ENCODE measurements at places on chromosomes 7 and 10.
A peak's percentile ranks its signal among the peaks of the same experiment; 100 is the strongest.

GRCh38 chr10:26251925-26252324 lies 35.4 kb downstream of the GAD2 start:
- no peak for DNase-seq

DNA sequence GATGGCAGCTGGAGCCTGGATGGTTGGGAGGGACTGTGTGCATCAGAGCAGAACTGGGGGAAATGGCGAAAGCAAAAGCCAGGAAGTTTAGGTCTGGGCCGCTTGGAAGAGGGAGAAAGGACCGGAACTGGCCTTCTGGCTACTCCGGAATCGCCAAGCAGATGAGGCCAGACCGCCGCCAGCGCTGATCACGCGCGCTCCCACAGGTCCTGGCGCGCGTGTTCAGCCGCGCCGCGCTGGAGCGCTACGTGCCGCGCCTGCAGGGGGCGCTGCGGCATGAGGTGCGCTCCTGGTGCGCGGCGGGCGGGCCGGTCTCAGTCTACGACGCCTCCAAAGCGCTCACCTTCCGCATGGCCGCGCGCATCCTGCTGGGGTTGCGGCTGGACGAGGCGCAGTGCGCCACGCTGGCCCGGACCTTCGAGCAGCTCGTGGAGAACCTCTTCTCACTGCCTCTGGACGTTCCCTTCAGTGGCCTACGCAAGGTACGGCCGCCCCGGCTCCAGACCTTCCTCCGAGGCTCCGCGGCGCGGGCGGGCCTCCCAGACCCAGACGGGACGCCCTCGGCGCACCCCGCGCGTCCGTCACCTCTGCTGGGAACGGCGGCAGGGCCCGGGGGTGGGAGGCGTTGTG lies 2.0 kb downstream of the CYP26C1 start:
- DNase-seq: no peak

GRCh38 chr10:44301781-44302355 lies 83.0 kb downstream of the CXCL12 start:
- no peak for DNase-seq

GRCh38 chr7:157006205-157006747 lies 4.2 kb downstream of the MNX1 start:
- DNase-seq: no peak

- DNase-seq: no peak
These were observed 104.3 kb downstream of the TRIM24 start for GRCh38 chr7:138564365-138564764.

DNA sequence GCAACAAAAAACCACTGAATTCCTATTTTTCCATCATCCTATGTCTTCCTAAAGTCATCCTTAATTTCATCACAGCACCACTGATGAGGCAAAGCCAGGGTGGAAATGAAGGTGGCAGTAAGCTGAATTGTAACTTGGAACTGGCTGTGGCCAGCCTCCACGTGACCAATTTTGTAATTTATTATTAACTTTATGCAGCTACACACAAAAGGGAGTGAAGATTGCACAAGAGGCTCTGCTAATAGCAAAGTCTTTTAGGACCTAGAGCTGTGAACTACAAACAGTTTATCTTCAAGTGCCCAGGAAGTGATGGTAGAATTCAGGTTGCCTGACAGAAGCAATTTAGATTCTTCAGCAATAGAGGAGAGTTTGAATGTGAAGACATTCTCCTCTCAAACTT lies 176.4 kb downstream of the CCDC71L start:
- no peak for DNase-seq

DNA sequence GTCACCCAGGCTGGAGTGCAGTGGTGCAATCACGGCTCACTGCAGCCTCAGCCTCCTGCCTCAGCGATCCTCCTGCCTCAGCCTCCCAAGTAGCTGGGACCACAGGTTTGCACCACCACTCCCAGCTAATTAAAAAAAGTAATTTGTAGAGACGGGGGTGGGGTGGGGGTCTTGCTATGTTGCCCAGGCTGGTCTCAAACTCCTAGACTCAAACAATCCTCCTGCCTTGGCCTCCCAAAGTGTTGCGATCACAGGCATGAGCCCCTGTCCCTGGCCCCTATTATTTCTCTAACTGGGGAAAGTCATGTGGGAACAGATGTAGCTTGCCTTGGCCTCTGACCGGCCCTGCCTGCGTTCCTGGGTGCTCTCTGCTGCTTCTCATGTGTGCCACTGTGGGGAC lies 178.7 kb downstream of the RNF216 start:
- no peak for DNase-seq

GRCh38 chr10:1932692-1933094 lies 195.4 kb upstream of the ADARB2 start:
- no peak for DNase-seq

- DNase-seq: peak; percentile 57
These were observed 296.5 kb downstream of the SORCS3 start for GRCh38 chr10:104937567-104937966.

GRCh38 chr7:86904949-86905834 lies 154.3 kb downstream of the ELAPOR2 start:
- DNase-seq: no peak

DNA sequence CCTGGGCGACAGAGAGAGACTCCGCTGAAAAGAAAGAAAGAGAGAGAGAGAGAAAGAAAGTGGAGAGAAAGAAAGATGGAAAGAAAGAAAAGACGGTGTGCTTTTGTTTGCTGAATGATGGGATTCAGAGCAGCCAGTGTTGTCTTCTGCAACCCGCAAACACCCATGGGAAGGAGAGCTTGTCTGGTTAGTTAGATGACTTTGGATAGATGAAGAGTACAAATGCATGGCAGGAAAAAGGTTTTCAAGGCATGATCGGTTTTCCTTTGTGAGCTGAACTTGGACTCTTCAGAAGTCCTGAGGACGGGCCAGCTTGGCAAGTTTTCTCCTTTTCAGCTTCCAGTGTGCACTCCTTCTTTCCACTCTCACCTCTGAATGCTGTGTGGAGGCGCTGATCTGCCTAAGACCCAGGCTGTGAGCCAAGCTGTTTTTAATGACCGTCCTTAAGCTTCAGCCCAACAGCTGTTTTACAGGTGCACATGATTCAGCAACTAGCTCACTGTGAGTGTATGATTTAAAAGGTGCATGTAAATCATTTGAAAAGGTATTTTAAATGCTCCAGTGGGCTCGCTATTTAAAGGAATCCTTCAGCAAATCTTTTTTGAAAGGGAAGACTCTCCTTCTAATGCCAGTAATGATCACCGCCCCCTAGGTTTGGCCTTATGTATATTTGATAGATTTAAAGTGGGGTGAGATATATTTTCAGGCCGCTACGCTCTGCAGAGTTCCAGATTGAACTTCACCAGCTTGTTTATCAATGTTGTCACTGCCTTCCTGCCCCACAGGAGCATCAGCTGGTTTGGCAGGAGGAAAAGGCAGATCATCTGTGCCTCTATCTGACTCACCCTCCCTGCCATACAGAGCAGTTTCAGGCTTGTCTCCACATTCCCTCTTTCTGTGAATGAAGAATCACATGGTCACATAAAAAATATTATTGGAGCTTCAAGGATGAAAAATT lies 115.0 kb downstream of the PLXDC2 start:
- no peak for DNase-seq

GRCh38 chr7:40646717-40647116 lies 511.9 kb downstream of the SUGCT start:
- no peak for DNase-seq

DNA sequence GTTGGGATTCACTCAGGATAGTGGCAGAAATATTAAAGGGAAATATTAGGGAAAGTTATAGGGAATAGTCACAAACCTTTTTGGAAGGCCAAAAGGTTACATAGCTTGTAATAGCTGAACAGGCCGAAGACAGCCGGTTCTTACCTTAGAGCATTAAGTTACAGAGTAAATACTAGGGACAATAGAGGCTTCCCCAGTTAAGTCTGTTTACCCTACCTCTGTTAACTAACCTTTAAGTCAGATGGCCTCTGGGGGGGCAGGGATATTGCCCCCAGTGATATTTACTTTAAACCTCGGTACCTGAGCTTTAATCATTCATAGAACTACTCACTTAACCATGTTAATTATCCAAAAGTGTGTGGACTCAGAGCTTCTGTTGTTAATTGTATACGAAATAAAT lies 7.4 kb downstream of the POLR1F start:
- DNase-seq: no peak

- DNase-seq: no peak
These were observed 15.9 kb downstream of the GSTO2 start for GRCh38 chr10:104284846-104285245.

- no peak for DNase-seq
These were observed 597.3 kb downstream of the PTPRN2 start for GRCh38 chr7:157990226-157990880.

DNA sequence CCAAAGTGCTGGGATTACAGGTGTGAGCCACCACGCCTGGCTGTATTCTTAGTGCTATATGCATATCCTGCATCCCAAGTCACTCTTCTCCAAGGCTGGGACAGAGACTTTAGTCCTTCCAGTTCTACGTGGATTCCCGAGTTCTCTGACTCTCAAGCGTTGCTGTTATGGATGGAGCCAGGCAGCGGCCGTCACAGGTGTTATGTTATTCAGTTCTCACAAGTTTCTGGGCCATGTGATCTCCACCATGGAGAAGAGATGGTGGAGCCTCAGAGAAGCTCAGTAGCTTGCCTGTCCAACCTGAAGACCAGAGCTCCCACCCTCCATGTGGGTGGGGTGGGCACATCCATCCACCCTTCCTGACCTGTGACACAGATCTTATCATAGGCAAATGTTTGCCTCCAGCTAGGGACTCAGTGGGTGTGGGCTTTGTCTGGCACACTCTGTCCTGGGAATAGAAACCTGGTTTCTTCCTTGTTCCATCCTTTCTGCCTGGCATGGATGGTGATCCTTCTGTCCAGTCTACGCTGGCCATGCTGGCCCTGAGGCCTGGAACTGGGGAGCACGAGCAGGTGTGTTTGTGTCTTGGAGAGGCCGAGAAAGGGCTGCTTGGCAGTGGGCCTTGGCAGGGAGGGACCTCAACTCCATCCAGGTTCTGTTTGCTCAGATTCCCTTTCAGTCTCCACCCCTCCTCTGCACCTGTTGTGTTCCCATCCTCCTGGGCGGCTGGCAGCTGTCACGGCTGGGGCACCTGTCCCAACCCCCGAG lies 55.3 kb downstream of the NEURL1 start:
- no peak for DNase-seq

DNA sequence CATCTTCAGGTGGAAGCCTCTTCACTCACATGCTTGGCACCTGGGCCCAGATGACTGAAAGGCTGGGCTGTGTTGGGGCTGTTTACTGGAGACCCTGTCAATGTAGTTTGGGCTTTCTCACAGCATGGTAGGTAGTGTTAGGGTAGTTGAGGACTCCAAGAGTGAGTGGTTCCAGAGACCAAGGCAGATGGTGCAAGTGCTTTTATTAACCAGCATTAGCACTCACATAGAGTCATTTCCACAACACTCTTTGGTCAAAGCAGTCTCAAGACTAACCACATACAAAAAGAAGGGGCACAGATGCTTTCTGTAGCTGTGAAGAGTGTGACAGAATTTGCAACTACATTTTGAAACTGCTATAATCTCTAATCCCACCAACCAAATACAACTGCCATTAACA lies 135.0 kb downstream of the RTKN2 start:
- DNase-seq: no peak

DNA sequence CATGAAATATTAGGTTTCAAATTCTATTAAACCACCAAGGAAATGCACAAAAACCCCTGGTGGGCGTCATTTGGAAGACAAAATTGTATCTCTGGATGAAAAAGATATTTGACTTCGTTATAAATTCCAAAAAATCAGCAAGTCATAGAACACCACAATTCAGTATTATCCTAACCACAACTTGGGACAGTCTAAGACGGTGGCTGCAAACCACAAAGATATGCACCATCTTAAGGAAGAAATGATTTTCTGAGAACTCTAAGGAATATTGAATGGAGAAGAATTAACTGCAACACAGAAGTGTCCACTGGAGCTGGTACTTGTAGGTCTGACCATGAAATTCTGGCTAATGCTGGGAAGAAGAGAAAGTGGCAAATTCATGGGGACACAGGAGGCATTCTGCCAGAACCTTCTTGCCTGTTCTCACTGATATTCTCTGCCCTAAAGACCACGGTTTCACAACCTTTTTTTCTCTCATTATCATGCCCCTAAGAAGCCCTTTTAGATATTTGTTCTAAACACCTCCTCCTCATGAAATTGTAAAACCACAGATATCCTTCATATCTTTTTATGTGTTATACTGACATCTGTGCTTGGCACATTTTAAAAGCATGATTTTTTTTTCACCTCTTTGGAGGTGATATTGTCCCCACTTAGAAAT lies 92.9 kb downstream of the SFMBT2 start:
- DNase-seq: no peak

GRCh38 chr7:20786049-20786412 lies 655 bp downstream of the SP8 start:
- DNase-seq: no peak

GRCh38 chr10:115833119-115833518 lies 439.9 kb downstream of the GFRA1 start:
- no peak for DNase-seq

GRCh38 chr10:77801474-77802161 lies 124.9 kb downstream of the DLG5 start:
- DNase-seq: peak; percentile 44

DNA sequence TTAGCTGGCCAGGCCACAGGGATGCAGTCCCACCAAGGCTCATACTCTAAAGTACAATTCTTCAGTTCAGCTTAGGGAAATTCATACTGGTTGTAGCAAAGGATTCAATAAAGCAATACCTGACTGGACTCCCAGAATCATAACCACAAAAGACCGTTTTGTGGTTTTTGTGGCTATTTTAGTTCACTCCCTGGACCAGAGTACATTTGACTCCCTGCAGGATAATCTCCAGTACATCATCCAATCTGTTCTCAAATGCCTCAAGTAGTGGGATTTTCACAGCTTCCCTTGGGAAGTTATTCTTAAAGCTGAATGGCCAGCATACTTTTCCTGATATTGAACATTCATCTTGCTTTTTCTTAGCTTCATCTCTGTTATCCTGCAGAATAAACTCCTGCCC lies 29.3 kb upstream of the YAE1 start:
- no peak for DNase-seq

DNA sequence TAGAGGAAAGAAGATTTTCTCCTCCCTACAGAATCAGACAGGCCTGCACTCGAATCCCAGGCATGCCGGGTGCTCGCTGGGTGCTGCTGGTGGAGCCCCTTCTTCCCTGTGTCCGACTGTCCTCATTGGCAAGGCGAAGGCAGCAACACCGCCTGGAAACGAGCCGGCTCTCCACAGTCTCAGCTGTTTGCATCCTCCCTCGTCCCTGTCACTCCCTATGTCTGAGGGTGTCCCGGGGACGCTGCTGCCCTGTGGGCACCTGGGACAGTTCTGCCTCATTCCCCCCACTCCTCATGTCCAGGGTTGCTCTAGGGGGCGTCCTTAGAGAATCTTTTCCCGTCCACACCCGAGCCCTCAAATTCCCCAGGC lies 31.6 kb upstream of the TMEM72 start:
- no peak for DNase-seq

DNA sequence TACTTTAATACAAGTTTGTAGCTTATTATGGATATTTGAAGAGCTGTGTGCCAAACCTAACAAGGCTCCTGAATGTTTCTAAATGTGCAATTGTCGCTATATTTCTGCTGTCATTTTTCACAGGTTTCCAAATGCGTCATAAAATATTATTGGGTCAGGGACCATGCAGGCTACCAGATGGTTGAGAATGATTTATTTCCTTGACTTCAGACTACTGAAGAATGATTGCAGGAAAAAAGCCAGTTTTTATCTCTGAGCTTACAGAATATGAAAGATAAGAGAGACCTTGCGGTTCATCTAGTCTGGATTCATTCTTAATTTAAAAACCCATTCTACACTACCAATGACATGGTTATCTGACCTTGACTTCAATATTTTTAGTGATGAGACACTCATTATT lies 55.2 kb downstream of the TSPAN12 start:
- DNase-seq: no peak
